Esophagus squamous epithelium (tissue), 5 donors: ENCODE measurements at places on chromosomes 7 and 10.

- no peak for DNase-seq
These were observed 4.7 kb downstream of the EEPD1 start for GRCh38 chr7:36157527-36158320.

GRCh38 chr7:4108951-4109350, 573.1 kb upstream of the FOXK1 start:
- no peak for DNase-seq

- DNase-seq = no peak
These were observed 252.0 kb downstream of the SKIDA1 start for GRCh38 chr10:21273400-21273968.

DNA sequence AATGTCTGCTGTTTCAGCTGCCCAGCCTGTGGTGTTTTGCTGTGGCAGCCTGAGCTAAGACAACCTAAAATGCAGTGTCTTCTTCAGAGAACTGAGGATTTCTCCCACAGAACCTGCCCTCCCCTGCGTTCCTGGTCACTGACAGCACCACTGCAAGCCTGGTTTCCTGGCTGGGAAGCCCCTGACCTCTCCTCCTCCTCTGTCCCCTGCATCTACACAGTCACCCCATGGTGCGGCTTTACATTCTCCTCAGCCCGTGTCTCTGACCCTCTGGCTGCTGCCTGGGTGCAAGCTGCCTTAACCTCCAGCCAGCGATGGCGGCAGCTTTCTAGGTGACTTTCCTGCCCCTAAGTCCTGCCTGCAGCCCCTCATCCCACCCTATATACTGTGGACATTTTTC, 337.3 kb upstream of the ZNF32 start:
- no peak for DNase-seq

- DNase-seq = no peak
These were observed 324.2 kb downstream of the SH2D4B start for GRCh38 chr10:80861882-80862281.
